ENCODE measurements at places on chromosomes 13 and 19.

GRCh38 chr13:99564386-99564785, 63.1 kb downstream of the TM9SF2 start:
- no peak for DNase-seq

GRCh38 chr13:40631605-40632004, 34.8 kb downstream of the FOXO1 start:
- peak; percentile 16 for DNase-seq

DNA sequence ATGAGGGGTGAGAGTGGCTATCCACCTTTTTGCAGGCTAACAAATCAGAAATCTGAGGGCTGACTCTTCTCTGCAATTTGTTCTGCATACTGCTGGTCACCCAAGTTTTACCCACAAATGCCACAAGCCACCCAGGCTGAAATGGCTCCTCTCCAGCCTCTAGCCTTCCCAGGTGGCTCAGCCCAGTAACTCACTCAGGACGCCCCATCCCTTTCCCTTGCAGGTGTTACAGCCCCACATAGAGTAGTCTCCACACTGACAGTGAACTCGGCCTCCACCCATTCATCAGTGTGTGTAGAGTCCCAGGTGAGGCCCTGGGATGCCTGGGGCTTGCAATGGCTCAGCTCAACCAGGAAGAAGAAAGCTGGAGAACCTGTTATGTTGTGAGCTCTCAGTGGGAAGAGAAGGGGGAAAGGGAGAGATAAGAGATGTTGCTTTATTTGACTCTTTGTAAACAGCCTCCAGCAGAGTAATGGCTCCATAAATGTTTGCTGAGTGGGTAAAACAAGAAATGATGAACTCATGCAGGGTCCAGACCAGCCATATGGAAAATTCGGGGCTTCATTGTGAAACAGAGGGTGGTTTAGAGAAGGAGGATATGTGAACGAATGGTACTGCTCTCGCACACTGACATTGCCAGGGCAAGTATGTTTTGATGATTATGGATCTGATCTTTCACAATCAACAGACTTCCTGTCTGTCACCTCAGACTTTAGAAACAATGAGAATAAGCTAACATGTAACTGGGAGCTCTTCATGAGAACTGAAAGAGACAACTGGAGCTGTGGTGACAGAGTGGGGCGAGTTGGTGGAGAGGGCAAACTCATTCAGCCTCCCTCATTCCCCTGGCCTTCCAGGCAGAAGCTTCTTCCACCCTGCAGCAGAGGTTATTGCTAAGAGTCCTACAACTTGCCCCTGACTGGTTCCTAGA, 74.2 kb upstream of the RFC3 start:
- DNase-seq, result peak; percentile 15

DNA sequence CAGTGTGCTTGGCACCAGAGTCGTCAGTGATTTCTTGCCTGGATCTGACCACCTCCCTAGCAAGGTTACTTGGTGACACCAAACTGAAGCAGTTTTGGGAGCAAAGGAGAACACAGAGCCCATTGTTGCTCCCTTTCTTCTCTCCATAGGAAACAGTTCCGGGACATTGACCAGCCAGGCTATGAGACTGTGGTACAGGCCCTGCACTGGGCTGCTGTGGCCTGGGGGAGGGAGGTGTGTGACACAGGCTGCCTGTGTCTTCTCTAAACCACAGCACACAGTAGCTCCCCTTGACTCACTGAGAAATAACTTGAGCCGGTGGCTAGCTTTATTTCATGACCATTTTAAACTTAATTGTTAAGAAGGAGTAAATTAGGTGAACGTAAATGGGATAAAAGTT, 214.8 kb upstream of the UBL3 start:
- DNase-seq, result no peak

DNA sequence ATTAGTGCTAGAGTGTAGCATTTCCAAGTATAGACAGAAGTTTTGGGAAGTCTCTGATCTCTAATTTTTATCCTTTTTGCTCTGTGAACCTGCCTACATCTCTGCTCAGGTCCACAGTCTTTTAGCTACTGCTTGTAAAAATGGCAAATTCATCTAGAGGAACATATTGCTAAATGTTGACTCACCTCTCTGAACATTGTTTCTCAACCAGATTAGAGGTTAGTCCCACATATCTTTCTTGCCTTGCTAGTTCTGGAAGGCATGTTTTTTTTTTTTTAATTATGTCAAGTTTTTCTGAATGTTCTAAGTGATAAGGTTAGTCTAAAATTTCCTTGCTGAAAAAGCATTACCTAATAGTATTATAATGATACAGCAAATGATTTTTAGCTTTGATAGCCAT, 2889.6 kb upstream of the PCDH20 start:
- no peak for DNase-seq

DNA sequence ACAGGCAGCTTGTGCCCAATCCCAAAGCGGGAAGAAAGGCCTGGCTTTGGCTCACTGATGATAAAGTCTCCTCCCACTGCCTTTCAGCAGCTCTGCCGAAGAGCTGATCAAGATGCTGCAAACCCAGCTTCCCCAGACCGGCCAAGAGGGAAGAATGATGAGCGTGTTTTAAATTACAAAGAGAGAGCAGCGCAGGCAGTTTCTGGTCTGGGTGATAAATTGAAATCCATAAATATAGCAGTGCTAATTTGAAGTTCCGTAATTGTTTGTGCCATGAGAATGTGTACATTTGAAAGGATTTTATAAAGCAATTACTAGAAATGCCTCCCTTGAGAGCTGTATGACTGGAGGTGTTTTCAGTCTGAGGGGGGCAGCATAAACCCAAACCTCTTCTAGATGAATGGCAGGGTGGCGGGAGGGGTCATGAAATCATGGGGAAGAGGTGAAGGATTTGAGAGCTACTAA, 171.8 kb downstream of the STK24 start:
- DNase-seq, result no peak

DNA sequence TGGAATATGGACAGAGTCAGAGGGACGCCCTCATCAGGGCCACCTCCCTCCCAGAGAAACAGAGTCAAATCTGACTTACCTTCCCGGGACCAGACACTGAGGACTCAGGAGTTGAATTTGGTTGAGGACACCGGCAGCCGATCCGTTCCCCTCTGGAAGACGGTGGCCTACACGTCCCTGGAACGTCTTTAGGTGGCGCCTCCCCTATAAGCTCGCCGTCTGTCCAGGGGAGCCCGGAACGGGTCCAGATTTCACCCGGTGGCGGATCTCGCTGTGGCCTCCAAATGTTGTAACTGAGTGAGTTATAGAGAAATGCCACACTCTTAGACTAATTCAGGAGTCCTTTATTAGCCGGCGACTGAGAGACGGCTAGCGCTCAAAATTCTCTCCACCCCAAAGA, 9.0 kb downstream of the TNFSF14 start:
- no peak for DNase-seq

GRCh38 chr19:16908759-16909158, 20.0 kb downstream of the F2RL3 start:
- DNase-seq, result no peak

DNA sequence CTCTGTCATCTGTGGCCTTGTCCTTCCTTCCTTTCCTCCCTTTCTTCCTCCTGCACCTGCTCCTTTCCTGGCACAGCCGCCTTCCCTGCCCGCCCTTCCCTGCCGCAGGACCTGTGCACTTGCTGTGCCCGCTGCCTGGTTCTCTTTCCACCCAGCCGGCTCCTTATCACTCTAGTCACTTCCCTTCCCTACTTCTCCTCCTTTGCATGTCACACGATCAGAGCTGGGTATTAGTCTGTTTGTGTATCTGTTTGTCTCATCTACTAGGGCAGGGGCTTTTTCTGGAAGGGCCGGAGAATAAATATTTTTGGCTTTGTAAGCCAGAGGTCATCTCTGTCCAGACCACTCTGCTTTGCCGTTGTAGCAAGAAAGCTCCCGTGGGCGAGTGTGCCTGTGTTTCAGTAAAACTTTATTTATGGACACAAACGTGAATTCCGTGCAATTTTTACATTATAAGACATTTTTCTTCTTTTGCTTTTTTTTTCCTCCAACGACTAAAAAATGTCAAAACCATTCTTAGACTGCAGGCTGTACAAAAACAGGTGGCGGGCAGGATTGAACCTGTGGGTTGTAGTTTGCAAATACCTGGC, 6.1 kb downstream of the KDM4B start:
- DNase-seq, result no peak

GRCh38 chr19:43464134-43464775, 1.2 kb downstream of the LYPD3 start:
- no peak for DNase-seq

- DNase-seq, result no peak
These were observed 91.4 kb upstream of the SLC10A2 start for GRCh38 chr13:103157434-103158145.

DNA sequence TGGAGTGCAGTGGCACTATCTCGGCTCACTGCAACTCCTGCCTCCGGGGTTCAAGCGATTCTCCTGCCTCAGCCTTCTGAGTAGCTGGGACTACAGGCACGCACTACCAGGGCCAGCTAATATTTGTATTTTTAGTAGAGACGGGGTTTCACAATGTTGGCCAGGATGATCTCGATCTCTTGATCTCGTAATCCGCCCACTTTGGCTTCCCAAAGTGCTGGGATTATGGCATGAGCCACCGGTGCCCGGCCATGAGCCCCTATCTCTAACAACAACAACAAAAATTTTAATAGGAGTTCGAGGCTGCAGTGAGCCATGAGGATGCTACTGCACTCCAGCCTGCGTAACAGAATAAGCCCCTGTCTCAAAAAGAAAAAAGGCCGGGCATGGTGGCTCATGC, 5.0 kb downstream of the AP1M2 start:
- no peak for DNase-seq

DNA sequence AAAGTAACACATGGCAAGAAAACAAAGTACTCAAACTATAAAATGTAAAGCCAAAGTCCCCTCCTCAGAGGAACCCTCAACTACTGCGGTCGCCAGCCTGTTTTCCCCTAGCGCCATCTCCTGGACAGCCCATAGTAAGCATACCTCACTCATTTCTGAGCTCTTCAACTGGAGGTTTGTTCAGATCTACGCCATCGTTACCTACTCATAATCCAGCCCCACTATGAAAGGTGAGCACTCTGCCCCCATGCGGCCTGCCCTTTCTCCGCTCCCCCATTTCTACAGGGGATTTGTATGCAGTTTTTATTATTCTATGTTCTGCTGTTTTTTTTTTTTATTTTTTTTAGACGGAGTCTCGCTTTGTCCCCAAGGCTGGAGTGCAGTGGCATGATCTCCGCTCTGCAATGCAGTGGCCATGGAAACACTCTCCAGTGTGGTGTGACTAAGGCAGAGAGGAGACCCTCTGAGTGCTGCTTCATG, 26.2 kb downstream of the OPA3 start:
- DNase-seq, result peak; percentile 71

Data from central memory CD4-positive, alpha-beta T cell (primary cell).